T-cell (primary cell): ENCODE measurements at places on chromosomes 1 and 21. TPM values are rescaled to one million over a fixed set of nuclear protein-coding genes. Genes with fewer than 3 reads are reported as not detected.
A peak's percentile ranks its signal among the peaks of the same experiment; 100 is the strongest.

The TPTE gene
- total RNA-seq = not detected

DNA sequence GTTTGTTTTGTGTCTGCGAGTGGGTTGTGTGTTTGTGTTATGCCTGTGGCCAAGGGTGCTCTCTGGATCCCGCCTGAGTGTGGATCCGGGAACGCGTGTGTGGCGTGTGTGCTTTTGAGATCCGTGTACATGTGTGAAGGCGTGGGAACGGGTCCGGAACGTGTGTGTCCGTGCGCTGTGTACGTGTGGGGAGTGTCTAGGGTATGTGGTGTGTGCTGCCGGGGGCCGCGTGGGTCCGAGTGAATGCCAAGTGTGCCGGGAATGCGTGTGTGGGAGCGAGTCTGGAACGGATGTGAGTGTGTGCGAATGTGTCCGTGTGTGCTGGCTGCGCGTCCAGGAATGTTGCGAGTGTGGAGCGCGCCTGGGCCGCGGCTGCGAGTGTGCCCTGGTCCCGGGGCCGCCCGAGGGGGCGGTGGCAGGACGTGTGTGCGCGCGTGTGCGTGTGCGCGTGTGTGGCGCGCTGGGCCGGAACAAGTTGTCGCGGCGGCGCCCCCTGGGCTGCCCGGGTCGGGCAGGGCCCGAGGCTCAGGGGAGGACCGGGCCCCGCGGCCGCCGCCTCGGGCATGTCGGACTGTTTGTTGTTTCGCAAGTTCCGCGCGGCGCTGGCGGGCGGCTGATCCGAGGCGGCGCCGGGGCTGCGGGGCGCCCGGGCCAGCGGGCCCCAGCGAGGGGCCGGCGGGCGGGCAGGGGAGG is 953 bp downstream of the PTPRU start:
- no peak overlapping the region for H3K27ac ChIP-seq
- peaks cover 22% of the 10 kb centered on the region for H3K4me1 ChIP-seq
- H3K27me3 ChIP-seq = peaks cover 57% of the 10 kb centered on the region
- H3K36me3 ChIP-seq = no peaks in the 10 kb centered on the region

DNA sequence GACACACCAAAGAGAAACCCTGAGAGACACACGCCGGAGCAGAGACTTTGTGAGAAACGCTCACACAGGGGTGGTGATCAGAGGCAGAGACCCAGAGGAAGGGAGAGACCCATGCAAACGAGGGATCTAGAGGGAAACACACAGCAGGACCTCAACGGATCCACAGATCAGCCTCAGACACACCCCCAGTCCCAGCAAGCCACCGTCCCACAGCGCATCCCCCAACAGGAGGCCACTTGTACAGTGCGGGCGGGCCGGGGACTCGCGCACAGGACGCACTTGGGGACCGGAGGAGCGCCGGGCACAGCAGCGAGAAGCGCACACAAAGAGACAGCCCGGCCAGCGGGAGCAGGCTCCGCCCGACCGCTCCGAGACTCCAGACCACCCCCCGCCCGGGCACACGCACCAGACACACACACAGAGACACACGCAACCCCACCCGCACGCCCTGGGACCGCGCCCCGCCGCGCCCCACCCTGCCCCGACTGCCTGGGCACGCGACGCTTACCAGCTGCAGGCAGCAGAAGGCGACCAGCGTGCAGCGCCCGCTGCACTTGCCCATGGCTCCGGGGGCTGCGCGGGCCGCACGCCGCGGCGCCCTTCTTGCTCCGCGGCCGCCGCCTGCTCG is 587 bp downstream of the NKAIN1 start:
- peak overlapping the region; percentile 5 for H3K4me3 ChIP-seq
- H3K36me3 ChIP-seq = no peaks in the 10 kb centered on the region
- peaks cover 6% of the 10 kb centered on the region for H3K4me1 ChIP-seq
- H3K27me3 ChIP-seq = peaks cover 7% of the 10 kb centered on the region

The TNFRSF9 gene
- total RNA-seq = 0.63 TPM

DNA sequence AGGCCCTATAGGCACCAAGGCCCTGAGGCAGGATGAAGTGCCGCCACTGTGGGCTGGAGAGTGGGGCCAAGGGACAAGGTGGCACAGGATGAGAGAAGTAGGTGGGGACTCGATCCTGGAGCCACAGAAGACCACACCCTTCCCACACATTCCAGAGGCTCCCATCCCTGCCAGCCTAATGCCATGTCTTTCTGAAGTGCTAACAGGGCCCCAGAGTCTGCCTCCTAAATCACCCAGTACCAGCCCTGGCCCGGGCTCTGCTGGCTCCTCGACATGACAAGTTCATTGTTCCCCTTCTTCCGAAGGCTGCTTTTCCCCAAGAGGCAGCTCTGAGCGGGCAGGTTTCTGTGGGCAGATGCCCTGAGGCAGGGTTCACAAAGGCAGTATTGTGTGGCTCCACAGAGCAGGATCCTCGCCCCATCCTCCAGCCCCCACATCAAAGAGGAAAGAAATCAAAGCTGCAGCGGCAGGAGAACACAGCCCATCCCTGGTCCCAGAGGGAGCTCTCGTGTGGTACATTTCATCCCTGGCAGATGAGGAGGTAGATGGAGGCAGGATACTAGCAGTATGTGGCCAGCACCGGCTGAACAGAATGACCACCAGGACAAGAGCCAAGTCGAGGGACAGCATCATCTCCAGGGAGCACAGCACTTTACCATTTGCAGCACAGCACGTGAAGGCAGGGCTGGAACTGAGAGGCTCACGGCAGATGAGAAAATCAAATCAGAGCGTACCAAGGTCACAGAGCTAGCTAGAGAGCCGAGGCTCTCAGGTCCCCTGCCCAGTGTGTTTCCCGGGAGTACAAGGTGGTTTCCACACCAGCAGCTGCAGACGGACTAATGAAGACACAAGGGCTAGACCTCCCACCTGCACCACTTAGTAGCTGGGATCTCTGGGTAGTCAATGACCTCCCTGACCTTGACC is 64.8 kb downstream of the SYF2 start:
- H3K4me1 ChIP-seq = peaks cover 4% of the 10 kb centered on the region
- H3K4me3 ChIP-seq = no peak overlapping the region
- peaks cover 11% of the 10 kb centered on the region for H3K27me3 ChIP-seq

The CELA3B gene
- not detected for total RNA-seq

DNA sequence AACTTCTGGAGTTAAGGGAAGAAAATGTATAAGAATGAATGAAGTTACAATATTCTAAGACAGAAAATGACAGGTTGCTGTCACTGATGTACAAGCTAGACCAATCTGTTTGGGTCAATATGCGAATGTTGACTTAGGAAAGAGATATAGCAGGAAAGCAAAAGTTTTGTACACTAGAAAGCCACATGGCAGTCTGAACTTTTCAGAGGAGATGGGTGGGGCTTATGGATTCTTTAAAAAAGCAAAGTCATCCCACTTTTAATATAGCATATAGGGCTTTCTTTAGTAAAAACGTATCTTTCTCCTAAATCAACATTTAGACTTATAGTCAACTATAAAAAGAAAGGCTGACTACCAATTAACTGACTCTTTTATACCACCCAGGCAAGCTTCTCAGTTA is 381.2 kb downstream of the PTPRC start:
- DNase-seq = no peak
- peaks cover 8% of the 10 kb centered on the region for H3K4me1 ChIP-seq
- H3K27ac ChIP-seq = no peak overlapping the region
- H3K4me3 ChIP-seq = no peak overlapping the region

GRCh38 chr21:46135782-46136395 is 19.5 kb downstream of the FTCD start:
- no peak overlapping the region for H3K4me3 ChIP-seq
- H3K4me1 ChIP-seq = no peaks in the 10 kb centered on the region
- H3K27ac ChIP-seq = no peak overlapping the region
- no peaks in the 10 kb centered on the region for H3K36me3 ChIP-seq
- DNase-seq = no peak

DNA sequence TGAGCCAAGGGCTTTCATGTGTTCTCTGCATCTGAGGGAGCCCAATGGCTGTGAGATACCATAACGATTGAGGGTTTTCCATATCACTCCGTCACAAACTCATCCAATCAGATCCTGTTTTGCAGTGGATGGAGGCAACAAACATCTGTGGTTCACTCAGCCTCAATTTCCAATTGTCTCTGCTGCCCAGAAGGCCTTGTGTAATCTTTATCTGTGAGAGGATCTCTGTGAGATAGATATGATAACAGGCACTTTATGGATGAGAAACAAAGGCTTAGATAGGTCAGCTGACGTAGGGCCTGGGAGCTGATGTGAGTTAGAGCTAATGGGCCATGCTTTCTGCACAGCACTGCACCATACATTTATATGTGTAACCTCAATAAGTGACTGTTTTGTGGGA is 3.3 kb upstream of the MTARC1 start:
- H3K27ac ChIP-seq = no peak overlapping the region
- peaks cover 29% of the 10 kb centered on the region for H3K27me3 ChIP-seq
- no peak for DNase-seq
- H3K4me1 ChIP-seq = no peaks in the 10 kb centered on the region
- no peaks in the 10 kb centered on the region for H3K36me3 ChIP-seq
- H3K4me3 ChIP-seq = no peak overlapping the region
